ENCODE measurements at places on chromosomes 5 and 9.
A peak's percentile ranks its signal among the peaks of the same experiment; 100 is the strongest.

- no peak for DNase-seq
These were observed 200.9 kb upstream of the RIOK2 start for GRCh38 chr5:97383996-97384395.

DNA sequence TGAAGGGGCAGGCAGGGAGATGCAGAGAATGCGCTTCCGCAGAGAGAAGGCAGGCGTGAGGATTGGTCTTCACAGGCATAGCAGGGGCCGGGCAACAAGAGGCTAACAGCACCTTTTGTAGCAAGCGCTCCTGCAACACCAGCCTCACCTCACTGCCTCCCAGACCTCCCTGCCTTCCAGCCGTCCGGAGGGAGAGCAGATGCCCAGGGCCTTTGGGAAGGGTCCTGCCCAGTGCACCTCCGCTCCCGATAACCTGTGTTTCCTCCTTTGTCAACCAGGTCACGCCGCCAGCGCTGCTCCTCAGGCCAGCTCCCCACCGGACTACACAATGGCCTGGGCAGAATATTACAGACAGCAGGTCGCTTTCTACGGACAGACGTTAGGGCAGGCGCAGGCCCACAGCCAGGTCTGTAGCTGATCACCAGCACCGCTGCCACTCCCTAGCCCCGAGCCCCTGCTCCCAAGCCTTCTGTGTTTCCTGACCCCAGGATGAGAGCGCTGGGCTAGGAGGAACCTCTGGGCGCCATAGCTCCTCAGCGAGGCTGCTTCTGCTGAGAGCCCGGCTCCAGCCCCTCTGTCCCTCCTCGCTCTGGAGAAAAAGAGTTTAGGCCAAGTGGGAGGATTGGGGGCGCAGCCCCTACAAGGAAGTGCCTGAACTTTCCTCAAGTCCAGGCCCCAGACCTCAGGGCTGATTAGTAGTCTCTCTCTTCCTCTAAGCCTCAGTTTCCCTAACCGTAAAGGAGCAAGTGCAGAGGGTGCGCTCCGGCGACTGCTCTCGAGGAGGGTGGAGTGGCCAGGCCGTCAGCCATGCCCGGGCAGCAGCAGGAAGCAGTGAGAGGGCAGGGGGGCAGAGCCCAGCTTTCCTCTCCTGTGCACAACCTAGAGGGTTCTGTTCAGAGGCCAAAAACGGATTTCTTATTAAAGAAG lies 28.4 kb upstream of the PRDM12 start:
- no peak for DNase-seq

DNA sequence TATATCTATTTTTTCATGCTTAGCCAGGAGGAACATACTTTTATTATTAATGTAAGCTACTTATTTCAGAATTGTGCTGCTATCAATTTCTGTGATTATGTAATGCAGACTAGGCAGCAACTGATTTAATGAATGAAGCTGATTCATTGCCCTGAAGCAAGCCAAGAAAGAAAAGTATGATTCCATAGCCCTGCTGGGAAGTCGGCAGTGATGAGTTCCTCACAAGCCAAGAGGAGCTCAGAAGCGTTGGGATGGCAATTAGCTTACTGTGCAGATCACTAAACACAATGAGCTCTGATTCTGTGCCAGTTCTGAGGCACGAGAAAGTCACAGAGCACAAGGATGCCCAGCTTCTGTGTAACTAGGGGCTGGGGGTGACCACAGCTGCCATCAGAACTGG lies 254.3 kb upstream of the KLF9 start:
- no peak for DNase-seq

- DNase-seq = no peak
These were observed 26.5 kb downstream of the TMEFF1 start for GRCh38 chr9:100499460-100499859.

- DNase-seq = no peak
These were observed 23.8 kb downstream of the KLF4 start for GRCh38 chr9:107465467-107466451.

DNA sequence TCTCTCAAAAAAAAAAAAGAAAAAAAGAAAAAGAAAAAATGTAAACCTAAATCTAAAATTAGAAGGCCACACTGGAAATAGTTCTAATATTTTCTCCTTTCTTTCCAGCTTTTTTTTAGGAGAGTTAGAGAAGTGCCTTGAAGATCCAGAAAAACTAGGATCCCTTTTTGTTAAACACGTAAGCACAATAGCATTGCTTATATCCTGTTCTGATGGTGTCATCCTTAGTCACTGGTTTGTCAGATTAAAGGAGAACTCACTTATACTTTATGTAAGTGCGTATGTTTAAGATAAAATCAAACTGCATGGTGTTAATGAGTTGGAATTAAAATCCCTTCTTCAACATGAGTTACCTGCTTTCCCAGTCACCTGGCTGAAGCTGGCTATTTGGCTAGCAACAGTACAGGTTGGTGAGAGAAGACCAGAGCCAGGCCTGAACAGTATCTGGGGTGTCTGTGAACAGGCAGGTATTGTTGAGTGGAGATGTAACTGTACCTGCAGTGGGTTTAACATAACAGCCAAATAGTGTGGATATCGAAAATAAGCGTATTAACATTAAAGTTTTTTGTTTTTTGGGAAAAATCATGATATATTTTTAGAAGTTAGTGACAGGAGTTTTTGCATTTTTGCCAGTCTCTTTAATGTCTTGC lies 104.7 kb upstream of the OTULINL start:
- DNase-seq = no peak

GRCh38 chr5:56313004-56313531 lies 79.9 kb upstream of the ANKRD55 start:
- DNase-seq = no peak

DNA sequence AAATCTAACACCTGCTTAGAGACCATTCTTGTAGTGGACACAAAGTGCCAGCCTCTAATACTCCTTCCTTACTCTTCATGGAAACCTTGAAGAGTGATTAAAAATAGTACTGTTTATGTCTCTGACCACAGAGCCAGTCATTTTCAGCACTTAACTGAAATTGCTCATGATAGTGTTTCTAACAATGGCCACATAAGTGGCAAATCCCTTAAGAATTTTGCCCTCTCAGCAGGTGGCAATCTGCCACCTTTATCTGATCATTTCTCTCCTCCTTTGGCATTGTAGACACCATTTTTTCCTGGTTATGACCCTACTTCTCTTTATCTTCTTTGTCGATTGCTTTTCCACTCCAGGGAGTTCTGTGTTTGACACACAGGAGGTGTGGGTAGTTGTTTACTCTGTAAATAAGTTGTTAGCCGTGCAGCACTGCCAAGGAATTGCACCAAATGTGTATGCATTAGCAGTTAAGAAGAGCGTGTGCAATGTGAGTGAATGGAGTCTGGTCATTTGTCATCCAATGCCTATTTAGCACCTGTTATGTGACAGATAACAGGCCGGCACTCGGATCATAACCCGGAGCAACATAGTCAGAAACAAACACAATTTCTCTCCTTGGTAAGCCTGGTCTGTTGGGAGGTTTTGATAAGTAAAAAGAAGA lies 36.8 kb upstream of the STARD4 start:
- DNase-seq = no peak

DNA sequence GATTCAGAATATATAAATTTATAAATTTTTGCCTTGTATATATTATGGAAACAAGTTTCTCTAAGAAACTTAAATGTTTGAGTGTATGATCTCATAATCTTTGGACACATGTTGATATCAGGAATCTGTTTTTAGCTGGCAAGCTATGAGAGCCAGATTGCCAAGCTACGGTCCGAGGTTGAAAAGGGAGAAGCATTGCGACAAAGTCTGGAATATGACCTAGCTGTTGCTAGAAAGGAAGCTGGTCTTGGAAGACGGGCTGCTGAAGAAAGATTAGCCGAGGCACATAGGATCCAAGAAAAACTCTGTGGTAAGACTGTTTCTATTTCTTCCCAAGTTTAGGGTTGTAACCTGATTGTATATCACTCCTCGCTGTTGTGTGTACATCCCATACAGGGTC lies 25.9 kb downstream of the CCDC171 start:
- DNase-seq = no peak

DNA sequence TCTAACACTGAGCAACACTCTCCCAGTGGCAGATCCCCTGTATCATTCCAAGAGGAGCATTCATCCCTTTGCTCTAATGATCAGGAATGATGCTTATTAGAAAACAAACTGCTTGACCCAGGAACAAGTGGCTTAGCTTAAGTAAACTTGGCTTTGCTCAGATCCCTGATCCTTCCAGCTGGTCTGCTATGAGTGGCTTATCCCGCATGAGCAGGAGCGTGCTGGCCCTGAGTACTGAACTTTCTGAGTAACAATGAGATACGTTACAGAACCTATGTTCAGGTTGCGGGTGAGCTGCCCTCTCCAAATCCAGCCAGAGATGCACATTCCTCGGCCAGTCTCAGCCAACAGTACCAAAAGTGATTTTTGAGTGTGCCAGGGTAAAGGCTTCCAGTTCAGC lies 29.7 kb downstream of the GABRP start:
- no peak for DNase-seq

DNA sequence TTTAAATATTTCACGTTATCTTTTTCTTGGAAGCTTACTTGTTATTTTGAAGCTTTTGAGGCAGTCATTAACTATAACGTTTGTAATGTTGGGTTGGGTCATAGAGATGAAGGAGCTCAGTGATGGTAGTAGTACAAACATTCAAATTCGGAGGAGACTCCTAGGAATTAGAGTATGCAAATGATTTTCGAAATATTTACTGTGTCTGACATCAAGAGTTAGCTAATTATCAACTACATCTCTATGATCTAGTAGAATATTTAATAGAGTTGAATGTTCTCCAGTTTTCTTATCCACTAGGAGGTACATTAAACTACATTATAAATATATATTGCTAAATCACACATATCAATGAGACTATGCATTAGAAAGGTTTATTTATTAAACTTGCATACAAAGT lies 28.8 kb upstream of the C5orf24 start:
- DNase-seq = no peak

DNA sequence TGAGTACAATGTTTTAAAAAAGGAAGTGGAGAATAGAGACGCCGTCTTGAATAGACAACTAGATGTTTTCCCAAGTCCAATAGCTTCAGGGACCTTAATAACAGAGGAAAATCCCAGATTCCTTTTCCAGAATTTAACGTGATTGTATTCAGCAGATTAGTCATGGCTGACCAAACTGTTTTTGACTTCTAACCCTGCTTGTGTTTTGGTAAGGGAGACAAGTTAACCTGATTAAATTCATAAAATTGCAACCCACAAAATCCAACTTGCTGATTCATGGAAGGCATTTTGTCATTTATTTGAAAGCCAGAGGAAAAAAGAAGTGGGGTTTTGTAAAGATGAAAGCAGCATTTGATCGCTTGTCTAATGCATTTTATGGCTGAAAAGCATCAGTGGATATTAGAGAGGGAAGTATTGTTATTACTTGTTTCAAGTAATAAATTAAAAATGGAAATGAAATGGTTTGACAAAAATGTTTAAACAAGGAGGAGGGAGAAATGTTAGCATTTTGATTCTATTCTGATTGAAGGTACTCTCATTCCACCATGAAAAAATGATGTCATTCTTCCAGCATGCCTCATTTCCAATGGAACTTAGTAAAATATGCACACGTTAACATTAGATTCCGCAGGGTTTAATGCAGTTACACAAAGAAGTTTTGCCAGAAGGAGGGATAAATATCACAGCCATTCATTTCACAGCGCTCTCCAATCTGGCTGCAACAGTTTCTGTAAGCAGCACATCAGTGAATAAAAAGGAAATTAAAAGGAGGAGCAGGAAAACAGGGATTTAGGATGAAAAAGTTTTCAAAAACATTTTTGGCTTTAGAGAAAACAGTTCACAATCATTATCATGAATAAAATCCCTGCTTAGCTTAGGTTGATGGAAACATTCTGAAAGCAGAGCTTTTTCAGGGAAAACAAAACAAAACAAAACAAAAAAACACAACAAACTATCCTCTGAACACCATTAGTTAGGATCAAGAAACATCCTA lies 314.7 kb downstream of the PRR16 start:
- no peak for DNase-seq

DNA sequence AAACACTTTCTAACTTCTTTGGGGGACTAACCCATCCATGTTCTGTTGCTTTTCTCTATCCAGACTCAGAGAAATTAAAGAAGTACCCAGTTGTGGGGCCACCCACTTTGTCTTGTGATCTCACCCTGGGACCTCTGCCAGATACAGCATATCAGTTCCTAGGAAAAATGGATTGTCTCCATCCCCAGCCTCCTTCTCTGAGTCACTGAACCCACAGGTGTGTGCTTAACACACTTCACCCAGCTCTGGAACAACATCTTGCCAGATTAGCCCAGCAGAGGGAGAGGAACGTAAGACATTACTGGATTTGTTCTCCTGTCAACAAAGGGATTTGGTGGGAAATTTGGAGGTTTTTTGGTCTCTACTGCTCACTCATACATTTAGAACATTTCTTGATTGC lies 19.2 kb downstream of the FAM240B start:
- no peak for DNase-seq

DNA sequence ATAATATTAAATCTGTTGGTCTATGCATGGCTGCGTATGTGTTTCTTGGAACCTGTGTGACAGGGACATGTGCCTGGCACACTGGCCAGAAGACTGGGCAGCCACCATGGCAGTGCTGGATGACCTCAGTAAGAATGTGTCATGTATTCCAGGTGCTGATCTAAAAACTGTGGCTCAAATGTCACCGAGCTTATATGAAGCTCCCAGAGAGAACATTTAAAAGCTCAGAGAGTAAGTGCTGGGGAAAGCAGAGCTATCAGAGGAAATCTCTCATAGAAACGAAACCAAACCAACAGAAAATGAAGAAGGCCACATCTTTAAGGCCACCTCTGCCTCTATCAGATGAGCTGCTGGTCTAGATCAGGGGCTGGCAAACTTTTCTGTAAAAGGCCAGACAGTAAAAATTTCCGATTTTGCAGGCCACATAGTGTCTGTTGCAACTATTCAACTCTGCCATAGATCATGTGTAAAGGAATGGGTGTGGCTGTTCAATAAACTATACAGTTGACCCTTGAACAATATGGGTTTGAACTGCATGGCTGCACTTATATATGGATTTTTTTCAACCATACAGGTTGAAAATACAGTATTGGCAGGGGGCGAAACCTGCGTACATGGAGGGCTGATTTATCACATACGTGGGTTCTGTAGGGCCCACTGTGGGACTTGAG lies 31.8 kb downstream of the TSTD2 start:
- DNase-seq = no peak

DNA sequence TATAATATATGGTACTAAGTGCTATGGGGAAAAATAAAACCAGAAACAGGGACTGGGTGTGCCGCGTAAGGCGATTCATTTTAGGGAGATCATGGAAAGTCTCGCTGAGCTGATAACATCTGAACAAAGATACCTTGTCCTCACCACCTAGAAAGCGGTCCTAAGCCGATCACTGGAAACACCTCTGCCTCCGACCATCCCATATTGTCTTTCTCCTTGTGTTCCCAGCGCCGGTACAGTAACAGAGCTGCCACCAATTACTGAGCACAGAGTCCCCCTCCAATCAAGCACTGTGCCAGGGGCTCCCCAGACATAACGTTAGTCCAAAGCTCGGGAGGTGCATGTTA lies 704 bp downstream of the CCDC112 start:
- no peak for DNase-seq

GRCh38 chr5:58094031-58094430 lies 365.9 kb downstream of the PLK2 start:
- no peak for DNase-seq

DNA sequence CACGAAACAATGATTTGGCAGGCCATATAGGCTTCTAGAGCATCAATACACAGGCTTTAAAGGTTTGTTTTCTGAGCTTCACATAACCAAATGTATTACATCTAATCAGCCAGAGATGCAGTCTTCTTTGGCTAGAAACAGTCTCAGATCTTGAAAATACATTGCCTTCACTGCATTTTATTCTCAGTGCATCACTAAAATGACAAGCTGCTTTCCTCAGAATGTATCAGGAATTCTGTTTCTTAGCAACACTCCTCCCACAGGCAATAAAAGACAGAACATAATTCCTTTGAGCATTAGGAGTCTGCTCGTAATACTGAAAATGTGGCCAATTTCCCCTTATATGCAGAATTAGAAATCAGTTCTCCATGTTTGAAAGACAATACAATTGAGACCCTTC lies 36.9 kb downstream of the FEM1C start:
- DNase-seq = peak; percentile 25

Data from skeletal muscle cell (primary cell).